ENCODE measurements at places on chromosomes 16 and 17.

DNA sequence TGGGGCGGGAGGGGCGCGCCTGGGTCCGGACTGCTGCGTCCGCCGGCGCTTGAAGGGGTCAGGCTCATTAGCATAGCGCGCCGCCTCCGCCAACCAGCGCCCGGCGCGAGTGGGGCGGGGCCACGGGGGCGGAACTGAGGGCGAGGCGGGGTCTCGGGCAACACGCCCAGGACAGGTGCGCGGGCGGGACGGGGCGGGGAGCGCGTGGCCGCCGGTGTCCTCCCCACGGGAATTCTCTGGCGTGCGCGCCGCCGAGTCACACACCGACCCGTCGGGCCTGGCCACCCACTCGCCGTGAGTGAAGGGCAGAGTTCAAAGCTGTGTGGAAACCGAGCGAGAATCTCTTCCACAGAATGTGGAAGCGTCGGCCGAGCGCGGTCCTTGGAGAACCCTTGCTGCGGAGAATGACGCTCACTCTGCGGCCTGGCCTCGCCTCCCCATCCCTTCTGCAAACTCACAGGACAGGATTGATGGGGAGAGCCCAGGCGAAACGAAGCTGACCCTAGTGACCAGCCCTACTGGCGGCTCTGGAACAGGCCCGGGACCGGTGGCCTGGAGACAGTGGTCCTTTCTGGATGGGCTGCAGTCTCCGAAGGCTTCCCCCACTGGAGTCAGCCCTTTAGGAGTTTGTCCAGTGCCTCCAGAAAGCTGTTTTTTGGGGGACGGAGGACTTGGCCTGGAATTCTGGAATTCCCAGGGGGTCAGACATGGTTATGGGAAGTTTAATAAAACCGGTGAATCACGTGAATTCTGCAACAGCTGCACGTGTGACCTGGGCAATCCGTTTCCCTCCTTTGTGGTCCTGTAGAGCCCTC, at the start of gene SNAI3:
Gene SNAI3, minus strand, starts transcription at position 69 of the 815 bp plus-strand sequence. CDS start 101 bp downstream, outside the sequence.
- H3K36me3 ChIP-seq, result peaks cover 2% of the 10 kb centered on the region
- DNase-seq, result peak; percentile 91

- H3K36me3 ChIP-seq, result no peaks in the 10 kb centered on the region
- H3K4me3 ChIP-seq, result peak overlapping the region; percentile 80
- no peaks in the 10 kb centered on the region for H3K27me3 ChIP-seq
- DNase-seq, result peak; percentile 90
- peaks cover 43% of the 10 kb centered on the region for H3K4me1 ChIP-seq
- peak overlapping the region; percentile 99 for H3K27ac ChIP-seq
Observed at GRCh38 chr17:7842380-7843256, 8.6 kb downstream of the KDM6B start.

DNA sequence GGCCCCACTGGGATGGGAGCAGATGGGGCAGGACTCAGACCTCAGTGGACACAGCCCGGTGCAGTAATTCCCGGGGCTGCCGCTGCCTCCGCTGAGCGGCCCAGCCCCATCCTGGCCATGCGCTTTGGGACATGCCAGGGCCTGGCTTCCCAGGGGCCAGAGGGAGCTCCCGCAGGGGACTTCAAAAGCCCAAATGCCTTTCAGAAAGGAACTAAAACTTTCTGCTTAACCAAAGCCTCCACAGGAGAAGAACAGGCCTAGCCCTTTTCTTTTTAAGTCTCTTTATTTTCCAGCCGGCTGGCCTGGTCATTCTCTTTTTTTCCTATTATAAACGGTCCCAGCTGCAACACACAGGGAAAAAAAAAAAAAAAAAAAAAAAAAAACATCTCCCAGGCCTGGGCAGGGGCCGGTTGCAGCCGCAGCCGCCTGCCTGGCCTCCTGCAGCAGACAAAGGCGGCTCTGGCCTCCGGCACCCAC, 10.7 kb upstream of the ZNF423 start:
- H3K36me3 ChIP-seq, result no peaks in the 10 kb centered on the region
- H3K27ac ChIP-seq, result no peak overlapping the region
- H3K27me3 ChIP-seq, result peaks cover 21% of the 10 kb centered on the region
- DNase-seq, result no peak
- no peak overlapping the region for H3K4me3 ChIP-seq
- no peaks in the 10 kb centered on the region for H3K4me1 ChIP-seq

DNA sequence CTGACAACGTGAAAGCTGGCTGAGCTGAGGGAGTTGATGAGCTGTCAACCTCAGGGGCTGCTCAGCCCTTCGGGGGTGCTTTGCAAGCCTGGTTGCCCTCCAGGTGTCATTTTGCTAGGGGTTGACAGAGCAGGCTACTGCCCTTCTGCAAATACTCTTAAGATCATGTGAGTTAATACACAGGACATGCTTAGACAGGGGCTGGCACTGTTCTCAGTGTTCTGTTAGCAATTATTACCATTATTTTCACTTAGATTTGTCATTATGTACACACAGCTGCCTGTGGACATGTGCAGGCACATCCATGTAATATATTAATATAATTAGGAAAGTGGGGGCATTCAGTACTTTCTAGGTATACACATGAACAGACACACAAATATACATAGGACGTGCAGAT, 554.3 kb upstream of the HSBP1 start:
- H3K27ac ChIP-seq, result no peak overlapping the region
- H3K4me3 ChIP-seq, result no peak overlapping the region
- no peaks in the 10 kb centered on the region for H3K36me3 ChIP-seq
- no peaks in the 10 kb centered on the region for H3K27me3 ChIP-seq
- no peak for DNase-seq

DNA sequence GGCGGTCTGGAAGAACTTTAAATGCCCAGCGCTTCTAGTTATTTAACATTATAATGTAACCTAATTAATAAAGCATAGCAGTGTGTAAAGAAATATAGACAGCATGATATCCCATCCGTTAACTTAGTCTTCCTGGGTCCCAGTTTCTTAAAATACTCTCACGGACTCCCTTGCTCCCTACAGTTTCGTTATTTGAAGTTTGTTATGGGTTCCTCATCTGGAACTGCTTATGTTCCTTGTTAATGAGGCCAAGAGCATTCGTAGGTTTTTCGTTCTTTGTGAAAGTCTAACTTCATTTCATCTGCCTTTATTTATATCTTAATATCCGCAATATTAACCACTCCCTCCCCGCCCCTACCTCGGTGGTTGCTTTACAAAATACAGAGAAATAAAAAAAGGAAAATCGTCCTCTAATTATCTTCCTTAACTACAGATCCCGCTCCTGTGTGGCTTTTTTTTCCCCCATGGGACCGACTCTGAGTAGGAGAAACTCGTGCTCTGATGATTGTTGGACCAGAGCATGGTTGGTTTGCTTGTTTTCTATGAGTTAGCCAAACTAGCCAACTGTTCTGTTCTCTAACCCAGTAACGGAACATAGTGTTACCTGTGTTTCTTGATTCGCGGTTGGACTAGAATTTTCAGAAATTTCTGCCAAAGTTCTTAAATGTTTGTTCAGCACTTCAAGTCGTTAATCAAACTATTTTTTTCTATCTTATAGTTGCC, 863 bp downstream of the ADPRM start:
- peaks cover 20% of the 10 kb centered on the region for H3K36me3 ChIP-seq
- peak overlapping the region; percentile 93 for H3K4me3 ChIP-seq
- H3K27me3 ChIP-seq, result no peaks in the 10 kb centered on the region
- no peak for DNase-seq
- H3K27ac ChIP-seq, result peak overlapping the region; percentile 94

- H3K4me3 ChIP-seq, result no peak overlapping the region
- H3K27ac ChIP-seq, result no peak overlapping the region
- no peaks in the 10 kb centered on the region for H3K36me3 ChIP-seq
- peaks cover 6% of the 10 kb centered on the region for H3K27me3 ChIP-seq
Observed at GRCh38 chr17:17666111-17666714, 15.0 kb upstream of the RAI1 start.

- peaks cover 22% of the 10 kb centered on the region for H3K4me1 ChIP-seq
- no peaks in the 10 kb centered on the region for H3K27me3 ChIP-seq
- H3K4me3 ChIP-seq, result peak overlapping the region; percentile 24
- DNase-seq, result no peak
- no peak overlapping the region for H3K27ac ChIP-seq
Observed at GRCh38 chr17:75208161-75208560, 2.7 kb downstream of the NUP85 start.

Data from activated CD8-positive, alpha-beta memory T cell treated with anti-CD3 and anti-CD28 coated beads, Interleukin-2, amount 10 ng/mL, durations not matched to agents 7 days and 5 days (primary cell).